ENCODE measurements at places on chromosomes 5 and 9.

GRCh38 chr5:143583409-143583808 is 179.9 kb upstream of the NR3C1 start:
- DNase-seq = no peak

- no peak for DNase-seq
Measured at GRCh38 chr5:172442592-172442991, 11.7 kb downstream of the SH3PXD2B start.

DNA sequence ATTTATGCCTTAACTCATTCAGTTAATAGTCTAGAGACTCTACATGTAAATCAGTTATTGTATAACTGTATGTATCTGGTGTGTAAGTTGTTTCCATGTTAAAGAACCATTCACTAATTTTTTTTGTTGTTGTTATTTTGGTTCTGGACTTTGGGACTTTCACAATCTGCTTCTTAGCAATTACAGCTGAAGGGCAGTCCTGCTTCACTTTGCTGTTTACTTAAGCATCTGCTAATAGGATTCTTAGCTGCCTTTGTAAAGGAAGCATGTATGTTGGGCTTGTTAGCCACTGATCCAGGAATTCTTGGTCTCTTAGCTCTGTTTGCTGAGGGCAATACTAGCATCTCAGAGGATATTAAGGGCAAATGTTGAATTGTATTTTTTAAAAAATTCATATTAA is 97.0 kb downstream of the FOCAD start:
- no peak for DNase-seq

- peak; percentile 75 for DNase-seq
Measured at GRCh38 chr5:38466424-38467189, 89.8 kb downstream of the LIFR start.

DNA sequence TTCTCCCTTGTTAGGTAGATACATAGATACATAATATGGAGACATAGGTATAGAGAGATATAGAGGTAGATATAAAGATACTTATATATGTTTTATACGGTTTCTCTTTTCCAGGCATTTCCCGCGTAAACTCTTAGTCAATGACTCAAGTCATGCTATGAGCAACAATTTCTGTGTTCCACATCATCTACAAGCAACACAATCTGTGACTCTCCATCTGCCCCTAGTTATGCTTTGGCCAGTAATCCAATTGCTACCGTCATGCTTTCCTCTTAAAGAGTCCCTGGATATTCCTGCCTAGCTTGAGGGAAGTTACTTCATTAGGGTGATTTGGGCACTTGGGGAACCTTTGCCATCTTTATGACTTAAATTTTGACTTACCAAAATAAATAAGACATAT is 129.0 kb upstream of the ADAMTS16 start:
- DNase-seq = no peak

- no peak for DNase-seq
Measured at GRCh38 chr5:156241266-156241665, 85.7 kb upstream of the SGCD start.

- DNase-seq = no peak
Measured at GRCh38 chr5:148162038-148162437, 6.3 kb upstream of the SPINK14 start.

- no peak for DNase-seq
Measured at GRCh38 chr5:71666321-71666720, 52.8 kb upstream of the CARTPT start.

DNA sequence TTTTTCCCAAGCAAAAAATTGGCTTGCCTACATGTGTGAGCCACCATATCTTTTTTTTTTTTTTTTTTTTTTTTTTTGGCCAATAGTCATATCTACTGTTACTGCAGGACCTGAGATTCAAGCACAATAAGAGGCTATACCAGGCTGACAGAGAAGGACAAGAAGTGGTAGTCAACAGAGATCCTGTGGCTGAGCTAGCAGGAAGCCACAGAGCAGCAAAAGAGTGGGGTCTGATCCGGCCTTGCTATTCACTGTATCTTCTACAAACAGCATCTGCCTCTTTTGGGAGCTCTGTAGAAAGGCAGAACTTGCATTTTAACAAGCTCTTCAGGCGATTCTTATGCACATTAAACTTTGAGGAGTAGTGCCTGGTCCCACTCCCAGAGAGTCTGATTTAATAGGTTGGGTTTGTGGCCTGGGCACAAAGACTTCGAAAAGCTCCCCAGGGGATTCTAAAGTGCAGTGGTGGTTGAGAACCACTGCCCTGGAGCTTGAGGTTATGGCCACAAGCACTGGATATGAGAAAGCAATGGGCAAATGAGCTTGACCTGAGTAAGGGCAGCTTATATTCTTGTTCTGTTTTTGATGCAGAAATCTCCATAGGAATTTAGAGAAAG is 162.8 kb downstream of the PIK3R1 start:
- no peak for DNase-seq

DNA sequence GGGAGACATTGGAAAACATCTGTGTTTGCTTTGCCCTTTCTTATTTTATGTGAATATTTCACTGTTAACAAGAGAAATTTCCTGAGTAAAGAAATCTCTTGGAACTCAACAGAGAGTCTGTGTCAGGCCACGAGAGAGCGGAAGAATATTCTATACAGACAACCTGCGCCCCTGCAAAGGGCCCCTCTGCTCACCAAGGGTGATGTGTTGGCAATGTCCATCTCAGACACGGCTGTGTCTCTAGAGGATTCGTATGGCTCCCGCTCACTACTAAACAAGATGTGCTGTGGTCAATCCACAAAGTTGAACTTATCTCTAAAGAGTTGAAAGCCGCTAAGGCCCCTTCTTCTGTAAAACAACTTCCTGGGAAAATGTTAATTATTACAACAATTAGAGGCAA is 241.0 kb upstream of the IRX1 start:
- DNase-seq = no peak

DNA sequence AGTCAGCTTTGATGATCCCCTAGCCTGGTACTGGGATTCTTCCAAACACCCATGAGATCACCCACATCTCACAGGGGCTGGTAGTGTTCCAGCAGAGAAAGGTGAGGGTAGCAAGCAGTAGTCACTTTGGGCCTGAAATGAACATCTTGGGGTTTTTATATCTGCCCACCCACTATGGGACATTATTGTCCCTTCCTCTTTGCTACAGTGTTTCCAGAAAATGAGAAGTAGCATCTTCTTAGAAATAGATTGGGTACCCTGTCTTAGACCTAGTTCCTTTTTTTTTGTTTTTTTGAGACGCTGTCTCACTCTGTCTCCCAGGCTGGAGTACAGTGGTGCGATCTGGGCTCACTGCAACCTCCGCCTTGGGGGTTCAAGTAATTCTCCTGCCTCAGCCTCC is 249.2 kb upstream of the ANKRD55 start:
- peak; percentile 35 for DNase-seq

- peak; percentile 17 for DNase-seq
Measured at GRCh38 chr5:132746954-132747615, at the start of gene CCNI2. TSS of gene CCNI2 (plus strand) at chr5:132747426. CDS start at chr5:132747496, 70 bp downstream.

GRCh38 chr9:119768266-119768665 is 399.0 kb upstream of the BRINP1 start:
- DNase-seq = no peak

- DNase-seq = no peak
Measured at GRCh38 chr5:89991592-89991991, 418.0 kb downstream of the CETN3 start.

GRCh38 chr5:116507941-116508655 is 66.5 kb downstream of the SEMA6A start:
- DNase-seq = no peak

- no peak for DNase-seq
Measured at GRCh38 chr9:108994695-108995094, 18.6 kb downstream of the CTNNAL1 start.

DNA sequence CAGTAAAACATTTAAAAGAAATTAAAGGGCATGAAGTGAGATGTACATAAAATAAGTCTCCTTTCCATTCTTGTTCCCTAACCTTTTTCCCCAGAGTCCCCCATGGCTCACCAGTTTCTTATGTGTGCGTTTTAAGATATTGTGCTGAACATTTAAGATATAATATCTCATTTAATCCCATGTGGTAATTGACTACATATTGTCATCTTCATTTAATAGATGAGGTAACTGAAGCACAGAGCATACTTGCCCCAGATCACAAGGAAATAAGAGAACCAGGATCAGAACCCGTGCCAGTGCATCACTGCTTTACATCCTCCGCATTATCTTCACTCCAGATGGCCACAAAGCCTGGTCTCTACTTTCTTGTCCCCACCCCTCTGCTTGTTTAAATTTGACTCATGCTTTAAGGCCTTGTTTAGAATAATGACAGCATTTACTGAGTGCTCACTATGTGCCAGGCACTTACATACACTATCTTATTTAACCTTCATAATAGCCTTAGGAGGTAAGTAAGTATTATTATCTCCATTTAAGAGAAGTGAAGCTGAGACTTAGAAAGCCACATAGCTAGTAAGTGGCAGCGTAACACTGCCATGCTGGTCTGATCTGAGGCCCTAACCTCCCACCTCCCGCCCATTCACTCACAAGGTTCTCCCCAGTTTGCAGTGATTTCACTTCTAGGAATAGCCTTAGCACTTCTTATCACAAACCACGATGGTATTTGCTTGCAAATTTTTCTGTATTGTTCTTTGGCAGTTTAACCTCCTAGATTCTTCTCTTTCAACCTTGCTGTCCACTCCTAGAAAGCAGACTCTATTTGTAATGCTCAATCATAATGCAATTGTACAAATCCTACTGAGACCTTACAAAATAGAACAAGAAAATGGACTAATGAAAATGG is 78.4 kb upstream of the IL6ST start:
- DNase-seq = no peak

GRCh38 chr5:113447498-113448050 is 12.8 kb upstream of the TSSK1B start:
- DNase-seq = no peak

DNA sequence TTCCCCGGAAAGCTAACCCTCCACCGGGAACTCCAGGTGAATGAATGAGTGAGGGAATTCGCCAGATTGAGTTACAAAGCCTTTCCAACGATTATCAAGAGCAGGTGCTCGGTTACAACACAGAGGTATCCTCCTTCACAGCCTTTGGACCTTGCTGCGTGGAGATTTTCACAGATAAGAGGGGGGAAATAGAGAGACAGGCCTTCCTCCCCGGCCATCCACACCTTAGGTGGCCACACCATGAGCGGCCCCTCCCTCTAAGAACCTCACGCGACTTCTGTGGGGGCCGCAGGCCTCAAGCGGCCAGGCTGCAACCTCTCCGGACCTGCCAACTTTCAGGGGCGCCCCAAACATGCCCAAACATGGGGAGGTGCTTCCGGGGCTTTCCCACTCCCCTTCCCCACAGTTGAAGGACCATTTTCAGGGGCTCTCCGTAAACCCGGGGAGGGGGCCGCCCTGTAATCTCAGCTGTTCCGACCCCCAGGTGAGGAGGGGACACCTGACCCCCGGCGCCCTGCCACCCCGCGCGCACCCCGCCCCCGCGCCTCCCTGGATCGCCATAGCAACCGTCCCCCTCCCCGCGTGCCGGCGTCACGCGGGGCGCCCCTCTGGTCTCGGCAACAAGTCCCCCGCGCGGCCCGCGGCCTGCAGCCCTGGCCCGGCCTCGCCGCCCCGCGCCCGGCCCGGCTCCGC is 603 bp downstream of the DENND1A start:
- peak; percentile 44 for DNase-seq

GRCh38 chr5:65663804-65664521 is 39.1 kb downstream of the SHLD3 start:
- DNase-seq = no peak

GRCh38 chr9:137552022-137552768 is 516 bp downstream of the MRPL41 start:
- DNase-seq = no peak

DNA sequence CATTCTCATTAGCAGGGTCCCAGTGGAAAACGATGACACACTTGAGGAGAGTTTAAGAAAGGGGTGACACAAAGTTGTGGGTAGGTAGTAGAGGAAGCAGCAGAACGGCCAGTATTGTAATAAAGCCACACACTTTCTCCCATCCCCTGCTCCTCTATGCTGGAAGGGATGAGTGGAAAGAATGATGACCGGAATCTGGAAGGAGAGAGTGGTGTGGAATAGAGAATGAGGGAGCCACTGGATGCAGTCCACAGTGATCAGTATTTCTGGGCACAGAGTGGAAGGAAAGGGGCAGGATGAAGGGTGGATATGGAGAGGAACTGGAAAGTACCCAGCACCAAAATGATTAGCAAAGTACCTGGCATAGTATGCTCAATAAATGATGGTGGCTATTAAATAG is 133.8 kb upstream of the DAB2 start:
- no peak for DNase-seq

- no peak for DNase-seq
Measured at GRCh38 chr5:60492958-60493357, 207.0 kb downstream of the DEPDC1B start.

DNA sequence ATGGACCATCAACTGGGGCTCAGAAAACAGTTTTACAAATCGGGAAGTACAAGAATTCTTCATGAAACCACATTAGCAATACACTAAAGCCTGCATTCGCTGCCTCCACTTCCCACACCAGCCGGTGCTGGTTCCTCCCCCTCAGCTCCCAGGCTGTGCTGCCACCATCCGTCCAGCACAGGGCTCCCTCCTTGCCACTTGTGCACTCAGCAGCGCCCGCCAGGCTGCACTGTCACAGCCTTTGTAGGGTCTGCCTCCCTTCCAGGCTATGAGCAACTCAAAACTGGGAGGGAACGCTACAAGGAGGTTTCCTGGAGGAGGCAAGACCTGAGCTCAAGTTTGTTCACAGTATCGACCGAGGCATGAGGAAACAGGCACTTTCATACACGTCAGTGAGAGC is 7.7 kb downstream of the MAPK9 start:
- peak; percentile 57 for DNase-seq

DNA sequence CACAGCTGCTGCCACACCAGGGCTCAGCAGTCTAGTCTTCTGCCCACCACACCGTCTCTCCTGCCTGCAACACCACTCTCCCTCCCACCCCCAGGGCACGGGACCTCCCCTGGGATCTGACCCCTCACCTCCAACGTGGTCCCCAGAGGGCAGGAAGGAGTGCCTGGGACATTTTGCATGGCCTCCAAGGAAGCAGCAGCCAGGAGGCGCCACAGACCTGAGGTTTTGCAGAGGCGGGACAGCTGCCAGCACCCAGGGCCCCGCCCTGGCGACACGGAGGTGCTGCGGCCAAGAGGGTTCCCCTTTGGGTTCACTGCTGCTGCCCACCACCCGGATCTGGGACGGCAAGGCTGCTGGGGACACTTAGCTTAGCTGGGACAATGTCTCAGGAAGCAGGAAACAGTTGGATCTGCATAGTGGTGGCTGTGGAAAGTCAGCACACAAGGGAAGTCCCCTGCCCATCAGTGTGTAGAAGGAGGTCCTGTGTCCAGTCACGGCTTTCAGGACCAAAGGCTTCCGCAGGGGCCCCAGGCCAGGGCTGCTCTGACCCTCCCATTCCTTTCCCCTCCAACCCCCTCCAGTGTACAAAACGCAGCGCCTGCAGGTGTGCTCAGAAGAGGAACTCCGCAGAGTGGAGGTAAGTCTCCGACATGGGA is 13.8 kb downstream of the PROP1 start:
- DNase-seq = no peak

- no peak for DNase-seq
Measured at GRCh38 chr5:6501701-6502100, 53.0 kb downstream of the UBE2QL1 start.

- peak; percentile 79 for DNase-seq
Measured at GRCh38 chr5:138449501-138450239, 10.8 kb downstream of the REEP2 start.

- no peak for DNase-seq
Measured at GRCh38 chr9:98135938-98136337, 16.9 kb upstream of the TRIM14 start.

- DNase-seq = no peak
Measured at GRCh38 chr9:6413365-6414246, 607 bp downstream of the UHRF2 start.

Measured in midbrain (tissue), 1 donor.